ENCODE measurements at places on chromosomes 2 and 18.

DNA sequence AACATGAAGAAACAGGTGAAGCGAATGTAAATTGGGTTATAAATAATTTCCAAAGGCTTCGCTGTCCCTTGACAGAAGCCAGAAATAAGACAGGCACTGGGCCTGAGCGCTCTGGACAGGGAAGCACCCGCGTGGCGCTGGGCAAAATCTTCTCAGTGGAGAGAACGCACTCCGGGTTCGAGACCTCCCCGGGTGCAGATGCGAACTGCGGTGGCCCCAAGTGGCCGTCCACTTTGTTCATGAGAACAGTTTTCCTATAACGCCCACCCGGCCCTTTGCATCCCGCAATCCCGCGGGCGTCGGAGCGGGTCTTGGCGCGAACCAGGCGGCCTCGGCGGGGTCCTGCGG is 651 bp upstream of the DPYSL5 start:
- peaks cover 91% of the 10 kb centered on the region for H3K27me3 ChIP-seq
- H3K4me1 ChIP-seq = peaks cover 38% of the 10 kb centered on the region
- no peak overlapping the region for H3K27ac ChIP-seq
- H3K36me3 ChIP-seq = no peaks in the 10 kb centered on the region

DNA sequence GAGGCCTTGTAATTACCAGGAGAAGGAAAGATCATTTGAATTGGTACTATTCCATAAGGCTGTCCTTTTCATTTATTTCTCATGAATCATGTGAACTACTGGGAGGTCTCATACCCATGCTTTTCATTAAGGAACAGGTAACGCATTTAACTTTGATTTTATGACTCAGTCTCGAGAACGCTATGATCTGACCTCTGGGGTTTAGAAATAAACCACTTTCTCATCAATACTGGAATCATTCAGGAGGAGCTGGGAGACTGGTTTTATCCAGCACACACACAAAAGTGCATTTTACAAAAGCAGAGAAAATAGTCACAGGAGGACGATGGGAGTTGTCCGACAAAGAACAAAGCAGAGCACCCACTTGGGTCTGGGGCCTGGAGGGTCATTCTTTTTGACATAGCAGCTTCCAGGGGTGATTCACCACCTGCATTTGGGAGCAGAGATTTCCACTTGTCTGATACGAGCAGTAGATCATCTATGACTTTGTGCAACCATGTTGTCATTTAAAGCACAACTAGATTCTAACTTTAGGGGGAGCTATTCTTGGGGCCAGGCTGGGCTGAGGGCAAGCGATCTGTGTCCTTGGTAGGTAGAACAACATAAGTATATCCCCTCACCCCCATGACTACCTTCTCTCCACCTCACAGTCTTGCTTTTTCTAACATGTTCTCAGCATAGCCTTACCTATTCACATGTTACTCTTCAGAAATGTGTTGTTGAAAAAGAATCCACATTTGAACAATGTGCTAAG is 95.9 kb upstream of the SCG2 start:
- no peaks in the 10 kb centered on the region for H3K36me3 ChIP-seq
- no peaks in the 10 kb centered on the region for H3K4me1 ChIP-seq
- H3K4me3 ChIP-seq = no peak overlapping the region
- DNase-seq = no peak
- no peaks in the 10 kb centered on the region for H3K27me3 ChIP-seq

DNA sequence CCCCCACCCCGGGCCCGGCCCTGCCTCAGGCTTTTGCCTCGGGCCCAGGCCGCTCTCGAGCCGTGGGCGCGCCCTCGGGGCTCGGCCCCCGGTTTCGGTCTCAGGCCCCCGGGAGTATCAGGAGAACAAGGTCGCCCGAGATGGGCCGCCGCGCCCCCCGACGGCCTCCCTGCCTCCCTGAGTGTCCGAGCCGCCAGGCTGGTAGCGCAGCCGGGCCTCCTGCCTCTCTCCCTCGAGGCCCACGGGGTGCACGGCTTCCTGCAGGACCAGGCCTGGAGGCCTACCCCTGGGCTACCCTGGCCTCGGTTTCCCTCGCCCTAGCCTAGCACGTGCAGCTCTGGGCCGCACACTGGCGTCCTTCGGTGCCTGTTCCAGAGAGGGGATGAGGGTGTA is 8.4 kb downstream of the GBX2 start:
- H3K4me1 ChIP-seq = peaks cover 31% of the 10 kb centered on the region
- peaks cover 79% of the 10 kb centered on the region for H3K27me3 ChIP-seq
- H3K36me3 ChIP-seq = no peaks in the 10 kb centered on the region
- no peak overlapping the region for H3K27ac ChIP-seq

- H3K4me3 ChIP-seq = no peak overlapping the region
- DNase-seq = no peak
These were observed 18.8 kb downstream of the KCNIP3 start for GRCh38 chr2:95315801-95316411.

DNA sequence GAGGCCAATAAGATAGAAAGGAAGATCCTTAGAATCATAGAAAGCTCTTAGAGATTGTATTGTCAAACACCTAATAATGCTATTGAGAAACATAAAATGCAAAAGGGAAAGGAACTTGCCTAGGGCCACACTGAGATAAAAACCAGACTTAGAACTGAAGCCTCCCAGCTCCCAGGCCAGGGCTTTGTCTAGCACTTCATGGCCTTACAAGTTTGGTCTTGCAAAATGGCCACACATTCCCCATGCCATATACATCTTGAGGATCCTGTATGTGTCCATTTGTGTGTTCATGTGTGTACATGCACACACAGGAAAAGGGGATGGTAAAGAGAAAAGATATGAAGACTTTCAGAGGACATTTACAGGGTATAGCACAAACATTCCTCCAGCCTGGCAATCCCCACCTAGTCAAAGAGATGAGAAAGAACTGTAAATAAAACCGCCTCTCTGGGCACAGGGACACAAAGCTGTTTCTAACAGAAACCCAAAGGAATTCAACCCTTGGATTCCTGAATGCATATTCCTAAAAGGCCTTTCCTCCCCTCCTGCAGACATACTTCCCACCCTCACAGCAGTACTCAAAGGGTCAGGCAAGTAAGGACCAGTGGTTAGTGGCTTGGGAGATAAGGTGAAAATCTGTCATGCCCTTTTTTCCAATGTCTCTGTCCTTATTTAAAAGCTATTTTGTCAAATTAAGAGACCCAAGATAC is 99.7 kb upstream of the KLHL29 start:
- no peak overlapping the region for H3K4me3 ChIP-seq
- no peak for DNase-seq
- no peaks in the 10 kb centered on the region for H3K27me3 ChIP-seq
- H3K36me3 ChIP-seq = no peaks in the 10 kb centered on the region

DNA sequence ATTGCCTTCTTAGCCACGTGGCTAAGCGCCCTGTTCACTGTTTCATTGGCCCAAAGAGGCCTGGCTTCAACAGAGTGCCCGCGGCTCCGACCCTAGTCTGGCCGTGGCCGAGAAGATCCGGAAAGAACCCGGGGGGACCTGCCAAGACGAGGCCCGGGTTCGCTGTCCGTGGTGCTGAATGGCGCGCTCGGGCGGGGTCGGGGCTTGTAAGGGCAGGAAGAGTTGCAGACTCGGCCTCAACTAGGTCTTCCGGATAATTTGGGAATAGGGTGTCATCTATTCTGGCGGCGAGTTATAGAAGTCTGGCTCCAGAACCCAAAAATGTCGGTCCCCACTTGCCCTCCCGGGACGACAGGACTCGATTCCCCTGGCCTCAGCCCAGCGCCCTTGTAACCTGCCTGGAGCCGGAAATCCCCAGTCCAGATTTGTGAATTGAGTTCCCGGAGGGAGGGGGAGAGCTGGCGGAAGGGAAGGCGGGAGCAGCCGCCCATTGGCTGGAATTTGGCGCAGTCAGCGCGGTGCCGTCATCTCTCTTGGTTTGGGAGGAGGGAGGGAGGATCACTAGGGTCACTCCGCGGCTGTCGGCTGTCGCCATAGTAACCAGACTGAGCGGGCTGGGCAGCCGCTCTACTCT is 3.5 kb downstream of the CDK5R2 start:
- H3K4me1 ChIP-seq = peaks cover 27% of the 10 kb centered on the region
- H3K4me3 ChIP-seq = no peak overlapping the region

DNA sequence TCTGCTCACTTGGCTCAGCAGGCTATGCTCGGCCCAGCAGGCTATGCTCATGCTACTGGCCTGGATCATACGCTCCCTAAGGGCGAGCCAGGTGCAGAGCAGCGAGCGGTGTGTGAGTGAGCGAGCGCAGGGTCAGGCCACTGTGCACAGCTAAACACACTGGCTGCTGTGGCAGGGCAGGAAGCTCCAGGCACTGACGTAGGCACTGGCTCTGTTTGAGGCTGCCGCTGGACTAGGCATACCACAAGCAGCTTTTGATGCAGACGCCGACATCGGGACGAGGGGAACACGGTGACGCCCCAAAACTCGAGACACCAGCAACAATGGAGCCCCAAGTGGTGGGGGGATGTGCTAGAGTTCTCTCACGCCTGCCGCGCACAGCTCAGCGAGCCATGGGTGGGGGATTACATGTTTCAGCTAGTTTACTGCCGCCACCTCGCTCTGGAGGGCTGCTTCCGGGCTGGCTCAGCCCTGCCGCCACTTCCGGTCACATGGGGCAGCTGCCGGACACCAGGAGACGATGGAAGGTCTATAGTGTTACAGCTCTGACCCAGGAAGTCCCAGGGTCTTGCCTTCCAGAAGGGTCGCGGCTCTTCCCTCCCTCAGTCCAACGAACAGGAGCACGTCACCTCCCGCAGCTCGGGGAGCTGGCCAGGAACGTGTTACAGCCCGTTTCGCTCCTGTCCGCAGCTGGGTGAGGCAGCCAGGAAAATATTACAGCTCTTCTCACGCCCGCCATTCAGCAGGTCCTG is 1176.9 kb upstream of the LRRTM1 start:
- no peak overlapping the region for H3K27ac ChIP-seq
- H3K27me3 ChIP-seq = no peaks in the 10 kb centered on the region
- H3K4me1 ChIP-seq = no peaks in the 10 kb centered on the region

DNA sequence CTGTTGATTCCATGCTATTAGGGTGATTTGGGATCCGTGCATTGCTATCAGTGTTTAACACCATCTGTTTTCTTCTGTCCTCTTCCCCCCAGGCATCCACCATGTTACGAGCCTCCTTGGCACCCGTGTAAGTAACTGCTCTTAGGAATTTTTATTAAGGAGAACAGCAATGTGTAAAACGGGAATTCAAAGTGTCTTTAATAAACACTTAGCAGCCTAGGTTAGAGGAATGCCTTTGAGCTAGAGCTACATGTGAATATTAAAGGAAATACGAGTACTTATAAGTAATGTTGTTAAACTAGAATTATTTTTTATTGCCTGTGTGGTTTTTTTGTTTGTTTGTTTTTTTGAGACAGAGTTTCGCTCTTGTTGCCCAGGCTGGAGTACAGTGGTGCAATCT is 58.1 kb downstream of the ARMC9 start:
- no peak overlapping the region for H3K27ac ChIP-seq
- no peaks in the 10 kb centered on the region for H3K4me1 ChIP-seq
- peaks cover 12% of the 10 kb centered on the region for H3K36me3 ChIP-seq
- no peaks in the 10 kb centered on the region for H3K27me3 ChIP-seq
- DNase-seq = no peak
- H3K4me3 ChIP-seq = no peak overlapping the region

DNA sequence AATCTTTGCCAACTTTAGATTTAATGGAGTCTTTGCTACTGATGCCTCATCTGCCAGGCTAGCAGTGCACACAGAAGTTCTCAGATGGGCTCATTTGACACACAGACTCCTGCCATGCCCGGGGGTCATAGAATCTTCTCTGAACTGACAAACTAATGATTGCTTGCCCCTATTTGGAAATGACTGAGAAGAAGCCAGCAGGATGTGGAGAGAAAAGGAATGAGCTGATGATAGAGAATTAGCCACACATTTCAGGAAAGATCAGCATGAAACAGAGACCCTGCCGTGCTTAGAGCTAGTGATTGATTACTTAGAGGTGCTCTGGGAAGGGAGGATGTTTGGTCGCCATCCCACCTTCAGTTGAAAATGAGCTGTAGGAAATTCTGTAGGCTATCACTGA is 178.5 kb downstream of the TPGS2 start:
- no peaks in the 10 kb centered on the region for H3K4me1 ChIP-seq
- no peaks in the 10 kb centered on the region for H3K36me3 ChIP-seq
- no peak overlapping the region for H3K27ac ChIP-seq
- H3K27me3 ChIP-seq = no peaks in the 10 kb centered on the region
- DNase-seq = no peak

DNA sequence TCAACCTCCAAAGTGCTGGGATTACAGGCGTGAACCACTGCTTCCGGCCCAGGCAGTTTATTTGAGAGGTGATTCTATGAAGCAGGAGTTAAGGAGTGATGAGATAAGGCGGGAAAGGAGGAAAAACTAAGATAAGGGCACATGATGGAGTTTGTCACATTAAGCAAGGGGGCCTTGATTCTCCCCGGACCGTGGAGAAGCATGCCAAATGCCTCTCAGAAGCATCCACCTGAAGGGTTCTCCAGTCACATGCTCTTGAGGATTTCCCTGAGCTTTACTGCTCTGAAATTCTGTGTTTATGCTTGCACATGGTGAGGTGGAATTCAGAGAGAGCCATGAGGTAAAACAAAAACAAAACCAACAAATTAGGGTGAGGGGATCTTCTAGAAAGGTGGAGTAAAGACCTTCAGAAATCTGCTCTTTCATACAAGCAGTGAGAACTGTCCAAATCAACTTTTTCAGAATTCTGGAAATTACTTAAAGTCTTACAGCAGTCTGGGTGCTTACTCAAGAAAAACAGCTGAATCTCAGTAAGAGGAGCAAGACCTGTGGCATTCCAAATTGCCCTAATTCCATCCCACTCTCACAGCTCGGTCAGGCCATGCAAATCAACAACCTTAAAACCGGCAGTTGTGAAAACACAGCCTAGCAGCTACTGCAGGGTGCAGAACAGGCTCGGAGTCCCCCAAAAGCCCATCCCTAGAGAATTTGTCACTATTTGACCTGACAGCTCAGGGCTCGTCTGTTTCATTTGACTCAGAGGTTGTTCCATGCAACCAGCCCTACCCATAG is 69.1 kb upstream of the CTLA4 start:
- no peaks in the 10 kb centered on the region for H3K27me3 ChIP-seq
- no peak for DNase-seq
- H3K4me1 ChIP-seq = no peaks in the 10 kb centered on the region
- H3K27ac ChIP-seq = no peak overlapping the region
- H3K4me3 ChIP-seq = no peak overlapping the region
- no peaks in the 10 kb centered on the region for H3K36me3 ChIP-seq

- no peak overlapping the region for H3K27ac ChIP-seq
- DNase-seq = no peak
- no peak overlapping the region for H3K4me3 ChIP-seq
- H3K4me1 ChIP-seq = peaks cover 4% of the 10 kb centered on the region
These were observed 33.5 kb upstream of the UBXN4 start for GRCh38 chr2:135708159-135708558.

- H3K27ac ChIP-seq = no peak overlapping the region
- peaks cover 20% of the 10 kb centered on the region for H3K4me1 ChIP-seq
- H3K36me3 ChIP-seq = no peaks in the 10 kb centered on the region
- no peaks in the 10 kb centered on the region for H3K27me3 ChIP-seq
These were observed 18.7 kb downstream of the GKN2 start for GRCh38 chr2:68934021-68934420.

GRCh38 chr2:187985923-187986322 is 305.8 kb upstream of the GULP1 start:
- no peaks in the 10 kb centered on the region for H3K36me3 ChIP-seq
- no peaks in the 10 kb centered on the region for H3K27me3 ChIP-seq
- no peak overlapping the region for H3K27ac ChIP-seq
- H3K4me1 ChIP-seq = peaks cover 15% of the 10 kb centered on the region
- DNase-seq = no peak
- H3K4me3 ChIP-seq = no peak overlapping the region

GRCh38 chr2:134671513-134671912 is 47.3 kb downstream of the TMEM163 start:
- no peak for DNase-seq
- no peaks in the 10 kb centered on the region for H3K27me3 ChIP-seq
- no peak overlapping the region for H3K27ac ChIP-seq
- H3K36me3 ChIP-seq = no peaks in the 10 kb centered on the region
- H3K4me3 ChIP-seq = no peak overlapping the region
- no peaks in the 10 kb centered on the region for H3K4me1 ChIP-seq

All from suprapubic skin (tissue), 4 donors.